CD8-positive, alpha-beta T cell (primary cell): ENCODE measurements at places on chromosomes 4 and X.
A peak's percentile ranks its signal among the peaks of the same experiment; 100 is the strongest.

- no peak for DNase-seq
Measured at GRCh38 chr4:24172406-24172805, 282.6 kb upstream of the PPARGC1A start.

DNA sequence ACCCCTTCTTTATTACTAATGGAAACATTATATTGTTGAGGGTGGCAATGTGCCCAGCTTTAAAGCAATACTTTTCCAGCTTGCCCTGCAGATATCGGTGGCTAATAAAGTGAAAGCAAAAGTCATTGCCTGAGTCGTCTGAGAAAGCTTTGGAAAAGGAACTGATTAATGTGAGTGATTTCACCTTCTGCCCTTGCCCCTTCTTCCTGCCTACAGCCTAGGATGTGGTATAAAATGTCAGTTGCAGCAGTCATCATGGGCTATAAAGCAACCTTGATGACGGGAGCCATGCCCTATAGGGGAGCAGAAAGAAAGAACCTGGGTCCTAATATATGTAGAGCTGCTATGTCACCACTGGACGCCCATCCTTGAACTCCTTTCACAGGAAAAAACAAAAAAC is 132.4 kb upstream of the USP9X start:
- DNase-seq = no peak

- no peak for DNase-seq
Measured at GRCh38 chr4:21102667-21103066, 402.4 kb downstream of the PACRGL start.

DNA sequence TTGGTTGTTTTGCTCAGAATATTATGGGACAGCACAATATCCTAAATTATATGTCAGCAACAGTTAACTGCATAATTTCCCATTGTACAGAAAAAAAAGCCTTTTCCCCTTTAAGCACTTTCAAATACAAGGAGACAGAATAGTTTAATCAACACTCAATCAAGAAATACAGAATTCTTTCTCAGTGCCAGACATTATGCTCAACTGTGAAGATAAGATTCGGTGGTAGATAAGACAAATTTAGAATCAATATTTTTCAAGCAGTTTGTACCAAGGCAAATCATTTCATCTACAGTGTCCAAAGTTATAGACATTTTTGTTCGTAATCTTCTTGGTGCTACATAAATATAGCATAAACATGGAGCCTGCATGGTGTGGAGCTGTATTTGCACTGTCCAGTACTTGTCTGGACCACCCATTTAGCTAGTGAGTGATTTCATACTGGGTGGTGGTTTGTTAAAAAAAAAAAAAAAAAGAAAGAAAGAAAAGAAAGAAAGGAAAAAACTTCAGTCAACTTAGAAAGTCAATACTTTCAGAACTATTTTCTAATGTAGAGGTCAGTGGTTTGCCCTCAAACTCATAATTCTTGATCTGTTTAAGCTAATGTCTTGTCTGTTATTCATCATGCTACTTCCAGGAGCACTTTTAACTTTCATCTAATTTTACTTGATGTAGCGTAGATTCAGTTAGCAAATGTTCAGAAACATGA is 522.9 kb downstream of the FAT4 start:
- DNase-seq = no peak

DNA sequence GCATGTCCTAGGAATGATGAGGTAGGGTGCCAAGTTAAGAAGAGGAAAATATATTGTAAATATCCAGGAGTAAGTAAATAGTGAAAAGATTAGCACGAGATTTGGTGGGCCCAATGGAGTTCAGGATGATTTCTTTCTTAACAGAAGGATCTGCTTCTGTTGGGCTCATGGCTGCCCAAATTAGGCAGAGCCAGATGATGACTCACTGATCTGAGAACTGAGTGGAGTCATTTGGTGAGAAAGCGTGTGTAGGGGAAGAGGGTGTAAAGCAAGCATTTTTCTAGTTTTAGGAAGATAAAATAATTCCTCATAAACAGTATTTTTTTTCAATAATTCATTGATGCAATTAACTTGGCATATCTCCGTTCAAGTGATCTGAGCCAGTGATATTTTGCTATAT is 1.6 kb downstream of the TBX22 start:
- DNase-seq = no peak

- no peak for DNase-seq
Measured at GRCh38 chr4:182752158-182752910, 164.9 kb downstream of the DCTD start.

- DNase-seq = no peak
Measured at GRCh38 chr4:87108142-87108546, 112.3 kb downstream of the KLHL8 start.

DNA sequence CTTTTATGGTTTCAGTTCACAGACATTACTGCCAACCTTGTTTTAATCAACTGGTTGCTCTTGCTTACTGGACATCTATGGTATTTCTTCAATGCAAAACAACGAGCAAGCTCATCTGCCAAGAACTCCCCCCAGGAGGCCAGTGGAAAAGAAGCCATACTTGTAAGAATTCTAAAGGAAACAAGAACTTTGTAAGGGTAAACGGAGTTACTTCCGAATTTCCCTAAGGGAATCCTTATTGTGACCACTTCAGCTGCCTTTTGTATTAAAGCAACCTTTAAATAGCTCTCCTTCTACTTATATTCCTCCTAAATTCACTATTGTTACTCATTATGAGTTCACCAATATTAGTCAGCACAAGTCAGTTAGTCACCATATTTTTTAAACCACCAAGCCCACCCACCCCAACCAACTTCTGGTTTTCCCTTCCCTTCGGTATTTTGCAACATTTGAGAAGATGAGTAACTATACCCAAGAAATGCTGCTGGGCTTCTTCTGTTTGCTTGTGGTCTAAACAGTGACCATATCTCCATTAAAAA is 602.8 kb upstream of the DIPK2B start:
- peak; percentile 14 for DNase-seq

DNA sequence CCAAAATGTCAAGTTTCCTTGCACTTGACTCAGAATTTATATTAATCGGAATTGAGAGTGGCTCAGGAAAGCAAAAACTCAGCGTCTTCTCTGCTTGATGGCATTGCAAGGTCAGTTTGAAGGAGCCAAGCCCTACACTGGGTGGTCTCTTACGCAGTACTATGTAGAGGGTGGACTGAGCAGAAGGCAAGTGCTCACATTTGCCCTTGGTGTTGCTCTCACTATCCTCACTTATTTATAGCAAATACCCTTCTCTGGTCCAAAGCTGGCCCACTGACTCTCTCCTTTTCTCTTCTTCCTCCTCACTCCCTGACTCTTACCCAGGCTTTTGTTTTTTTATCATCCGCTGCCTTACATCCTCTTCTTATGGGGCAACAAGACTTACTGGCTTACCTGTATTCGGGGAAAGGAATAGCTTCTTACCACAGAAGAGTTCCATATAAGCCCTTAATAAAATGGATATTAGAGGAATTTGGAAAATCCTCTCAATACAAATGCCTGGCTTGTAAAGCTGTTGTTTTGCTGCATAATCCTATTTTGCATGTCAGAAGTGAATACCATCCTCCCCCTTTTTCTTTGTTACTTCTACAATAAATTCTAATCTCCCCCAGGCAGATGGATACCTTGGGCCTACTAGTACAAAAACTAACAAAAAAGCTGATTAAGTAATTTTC is 24.8 kb upstream of the GATB start:
- DNase-seq = no peak

DNA sequence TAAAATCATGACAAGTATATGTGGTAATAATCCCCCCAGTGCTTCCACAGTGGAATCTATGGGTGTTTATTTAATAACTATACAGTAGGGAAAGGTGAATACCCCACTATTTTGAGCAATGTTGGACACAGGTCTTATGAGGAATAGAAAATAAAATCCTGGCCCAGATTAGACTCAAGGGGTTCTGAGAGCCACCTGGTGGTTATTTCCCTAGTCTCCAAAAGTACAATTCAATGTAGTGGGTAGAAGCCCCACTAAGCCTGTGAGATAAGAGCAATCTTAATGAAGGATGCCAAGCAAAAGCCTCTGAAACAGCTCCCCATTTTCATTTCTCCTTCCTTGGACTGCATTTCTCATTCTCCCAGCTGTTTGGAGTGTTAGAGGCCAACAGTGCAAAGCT is 328.2 kb upstream of the NR3C2 start:
- no peak for DNase-seq

DNA sequence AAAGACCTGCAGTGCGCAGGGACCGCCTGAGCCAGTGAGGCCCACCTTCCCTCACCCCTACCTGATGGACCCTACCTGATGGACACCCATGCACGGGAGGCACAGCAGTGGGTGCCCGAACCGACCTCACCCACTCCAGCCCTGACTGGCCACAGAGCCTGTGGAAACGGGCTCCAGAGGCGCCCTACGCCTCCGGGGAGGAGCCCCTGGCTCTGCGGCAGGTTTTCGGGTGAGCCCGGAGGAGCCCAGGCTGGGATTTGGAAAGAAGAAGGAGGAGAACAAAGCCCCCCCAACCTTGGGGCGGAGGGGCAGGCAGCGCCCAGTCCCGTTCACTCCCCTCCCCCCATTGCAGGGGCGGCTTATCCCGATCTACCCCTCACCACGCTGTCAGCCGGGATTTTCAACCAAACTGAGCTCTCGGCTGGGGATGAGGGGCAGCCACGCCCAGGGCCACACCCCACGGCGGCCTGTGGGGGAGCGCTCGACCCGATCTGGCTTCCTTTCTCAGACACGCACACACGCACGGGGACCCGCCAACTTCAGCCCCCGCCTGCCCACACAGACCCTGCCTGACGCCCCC is 675 bp downstream of the L1CAM start:
- DNase-seq = no peak
